ENCODE measurements at places on chromosomes 11 and 22. TPM values are rescaled to one million over a fixed set of nuclear protein-coding genes. Genes with fewer than 3 reads are reported as not detected.

DNA sequence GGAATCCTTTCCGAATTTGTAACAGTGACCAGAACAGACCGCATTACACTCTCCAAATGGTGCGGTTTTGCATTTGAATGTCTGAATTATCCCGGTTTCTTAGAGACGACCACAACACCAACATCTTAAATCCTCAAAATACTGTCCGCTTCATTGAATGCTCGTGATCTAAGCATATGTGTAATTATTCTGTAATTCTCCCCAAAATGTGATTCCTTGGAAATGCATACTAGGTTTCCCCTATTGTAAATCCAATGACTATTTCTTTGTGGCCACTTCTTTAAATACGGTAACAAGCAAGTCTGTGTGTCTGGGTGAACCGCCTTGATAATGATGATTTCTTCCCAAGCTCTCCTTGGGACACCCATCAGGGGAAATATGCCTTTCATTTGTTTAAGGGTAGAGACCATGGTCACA is 87.3 kb upstream of the DBX1 start:
- DNase-seq = peak; percentile 83

DLG2 gene
- total RNA-seq = 14.4 TPM

ARL2 gene
- total RNA-seq = 131 TPM

OR4C11 gene
- not detected for total RNA-seq

DNA sequence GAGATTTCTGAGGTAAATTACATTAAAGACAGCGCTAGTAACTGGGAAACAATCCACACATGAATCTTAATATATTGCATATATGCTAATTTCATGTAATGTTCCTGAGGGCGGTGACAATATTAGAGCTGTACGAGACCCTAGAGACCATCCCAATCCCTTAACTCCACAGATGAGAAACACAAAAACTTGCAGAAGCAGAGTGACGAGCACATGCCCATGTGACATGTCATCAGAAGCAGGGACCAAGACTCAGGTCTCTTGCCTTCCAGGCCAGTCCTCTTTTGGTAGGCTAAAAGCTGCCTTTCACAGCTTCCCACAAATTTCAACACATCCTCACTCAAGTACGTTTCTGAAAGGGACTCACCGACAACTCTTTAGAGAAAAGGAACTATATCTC is 11.8 kb downstream of the MAPK1 start:
- no peak for DNase-seq

DNA sequence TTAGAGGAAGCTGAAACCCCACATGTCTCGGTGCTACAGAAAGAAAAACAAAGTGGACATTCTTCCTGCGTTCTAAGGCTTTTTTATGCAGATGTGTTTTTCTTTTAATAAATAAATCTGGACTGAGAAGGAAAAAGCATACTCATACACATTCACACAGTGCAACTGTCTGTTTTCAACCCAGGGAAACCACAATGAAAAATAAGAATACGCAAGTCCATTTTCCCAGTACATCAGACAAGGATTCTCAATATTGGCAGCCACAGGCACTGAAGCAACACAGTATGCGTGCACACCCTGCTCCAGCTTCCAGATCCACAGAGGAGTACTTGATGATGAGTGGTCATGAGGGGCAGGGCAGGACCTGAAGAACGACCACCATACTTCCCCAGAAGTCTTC is 86.9 kb downstream of the ETS1 start:
- DNase-seq = no peak

DNA sequence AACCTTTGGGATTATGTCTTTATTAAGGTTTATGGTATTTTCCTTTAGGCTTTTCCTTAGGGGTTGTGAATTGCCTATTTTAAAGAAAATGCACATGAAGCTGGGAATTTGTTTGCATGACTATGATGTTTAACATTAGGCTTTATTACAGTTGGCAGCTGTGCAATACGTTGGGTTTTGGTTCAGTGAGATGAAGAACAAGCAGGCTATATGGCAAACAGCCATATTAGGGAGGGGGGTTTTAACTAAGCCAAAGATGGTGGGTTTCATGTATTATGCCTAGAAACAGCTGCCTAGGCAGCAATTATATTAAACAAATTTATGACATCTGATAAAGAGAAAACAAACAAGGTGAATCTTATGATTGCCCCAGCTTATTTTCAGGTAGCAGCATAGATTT is 880.8 kb downstream of the FAM181B start:
- peak; percentile 18 for DNase-seq

DNA sequence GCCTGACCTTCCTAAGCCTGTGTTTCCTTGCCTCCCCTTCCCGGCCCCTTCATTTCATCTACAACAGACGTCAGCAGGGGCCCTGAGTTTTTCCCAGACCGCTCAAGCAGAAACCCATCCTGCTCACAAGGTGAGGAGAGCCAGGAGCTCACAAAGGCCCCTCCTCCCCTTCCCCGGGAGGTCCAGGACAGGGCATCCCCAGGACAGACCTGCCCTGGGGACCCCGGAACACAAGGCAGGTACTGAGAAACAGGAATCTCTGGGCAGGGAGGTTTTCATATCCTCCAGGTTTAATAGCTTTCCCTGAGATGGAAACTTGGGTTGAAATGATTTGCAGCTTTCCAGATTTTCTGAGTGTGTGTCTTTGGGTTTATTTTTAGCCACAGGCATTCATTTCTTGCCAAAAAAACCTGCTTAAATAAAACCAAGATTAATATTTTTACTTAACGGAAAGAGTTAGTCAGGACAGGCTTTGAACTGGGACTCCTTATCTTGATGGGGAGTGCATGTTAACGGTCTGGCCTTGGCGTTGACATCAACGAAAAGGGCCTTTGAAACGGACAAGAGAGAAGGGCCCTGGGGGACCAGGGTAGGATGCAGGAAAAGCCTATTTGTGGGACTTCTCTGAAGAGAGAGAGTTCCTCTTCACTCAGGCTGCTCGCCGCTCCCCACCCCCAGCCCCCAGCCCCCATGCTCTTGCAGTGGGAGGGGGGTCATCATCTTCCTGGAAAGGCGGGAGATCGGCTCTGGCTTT is 38.5 kb downstream of the TIMP3 start:
- DNase-seq = peak; percentile 85

PVALB gene
- total RNA-seq = 12.5 TPM

DNA sequence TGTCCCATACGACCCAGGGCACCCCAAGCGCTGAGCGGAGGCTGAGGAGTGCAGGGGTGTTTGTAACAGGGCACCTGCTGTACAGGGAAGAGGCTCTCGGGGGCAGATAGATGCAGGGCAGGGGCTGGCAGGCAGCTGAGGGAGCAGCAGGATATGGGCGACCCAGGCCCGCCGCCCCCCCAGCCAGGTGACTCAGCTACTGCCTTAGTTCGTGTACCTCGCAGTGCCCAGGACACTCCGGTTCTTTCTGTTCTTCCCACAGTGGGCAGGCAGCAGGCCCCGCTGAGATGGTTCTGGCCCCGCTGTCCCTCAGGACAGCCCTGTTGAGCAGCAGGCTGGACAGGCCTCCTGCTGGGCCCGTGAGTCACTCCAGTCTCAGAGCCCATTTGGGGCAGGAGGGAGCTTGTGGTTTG is 16.2 kb downstream of the PHLDA2 start:
- no peak for DNase-seq

LDHAL6A gene
- total RNA-seq = not detected

- no peak for DNase-seq
Observed at GRCh38 chr11:59199546-59200422, 12.9 kb downstream of the MPEG1 start.

ROBO4 gene
- 23.3 TPM for total RNA-seq

- DNase-seq = no peak
Observed at GRCh38 chr11:32437495-32438345, 2.4 kb upstream of the WT1 start.

GRCh38 chr22:45905326-45905923 is 71.5 kb downstream of the WNT7B start:
- no peak for DNase-seq

PHLDA2 gene
- total RNA-seq = 1.9 TPM

DNA sequence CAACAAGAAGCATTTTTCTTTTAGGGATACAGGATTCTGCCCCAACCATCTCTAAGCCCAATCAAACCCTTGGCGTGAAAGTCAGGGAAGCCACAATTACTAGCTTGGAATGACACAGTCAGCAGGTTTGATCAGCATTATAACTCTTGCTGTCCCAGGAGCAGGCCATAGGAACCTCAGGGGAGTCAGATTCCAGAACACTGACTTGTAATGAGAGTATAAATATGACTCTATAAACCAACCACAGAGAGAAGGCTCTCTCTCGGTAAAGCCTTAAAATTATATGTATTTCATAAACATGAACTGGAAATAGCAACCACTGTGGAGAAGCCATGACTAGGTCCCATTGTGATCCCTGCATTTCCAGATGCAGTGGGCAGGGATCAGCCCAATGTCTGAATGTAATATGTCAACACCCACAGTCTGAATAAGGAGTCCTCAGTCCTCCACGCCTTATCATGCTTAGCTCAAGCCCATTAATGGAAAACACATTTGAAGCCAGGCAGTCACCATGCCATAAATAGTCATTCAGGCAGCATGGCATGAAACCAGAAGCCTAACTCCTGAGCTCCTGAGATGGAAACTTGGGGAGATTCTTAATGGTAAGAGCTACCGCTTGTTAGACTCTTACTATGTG is 99.1 kb upstream of the MTNR1B start:
- DNase-seq = no peak

FAM111B gene
- 12.0 TPM for total RNA-seq

DNA sequence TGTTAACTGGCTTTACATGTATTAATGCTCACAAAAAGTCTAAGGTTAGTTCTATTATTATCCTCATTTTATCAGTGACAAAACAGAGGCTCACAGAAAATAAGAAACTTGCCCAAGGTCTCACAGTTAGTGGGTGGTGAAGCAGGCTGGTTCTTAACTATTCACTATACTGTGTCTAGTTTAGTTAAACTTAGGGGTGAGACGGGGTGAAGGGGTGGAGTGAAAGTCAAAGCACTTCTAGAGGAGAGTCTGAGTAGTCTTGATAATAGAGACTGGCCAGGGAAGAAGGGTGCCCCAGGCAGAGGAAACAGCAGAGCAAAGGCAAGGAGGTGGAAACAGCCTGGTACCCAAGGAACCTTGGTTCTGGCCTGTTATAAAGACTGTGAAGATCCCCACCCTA is 4.0 kb downstream of the ASCC2 start:
- no peak for DNase-seq

CEP126 gene
- 4.2 TPM for total RNA-seq

DNA sequence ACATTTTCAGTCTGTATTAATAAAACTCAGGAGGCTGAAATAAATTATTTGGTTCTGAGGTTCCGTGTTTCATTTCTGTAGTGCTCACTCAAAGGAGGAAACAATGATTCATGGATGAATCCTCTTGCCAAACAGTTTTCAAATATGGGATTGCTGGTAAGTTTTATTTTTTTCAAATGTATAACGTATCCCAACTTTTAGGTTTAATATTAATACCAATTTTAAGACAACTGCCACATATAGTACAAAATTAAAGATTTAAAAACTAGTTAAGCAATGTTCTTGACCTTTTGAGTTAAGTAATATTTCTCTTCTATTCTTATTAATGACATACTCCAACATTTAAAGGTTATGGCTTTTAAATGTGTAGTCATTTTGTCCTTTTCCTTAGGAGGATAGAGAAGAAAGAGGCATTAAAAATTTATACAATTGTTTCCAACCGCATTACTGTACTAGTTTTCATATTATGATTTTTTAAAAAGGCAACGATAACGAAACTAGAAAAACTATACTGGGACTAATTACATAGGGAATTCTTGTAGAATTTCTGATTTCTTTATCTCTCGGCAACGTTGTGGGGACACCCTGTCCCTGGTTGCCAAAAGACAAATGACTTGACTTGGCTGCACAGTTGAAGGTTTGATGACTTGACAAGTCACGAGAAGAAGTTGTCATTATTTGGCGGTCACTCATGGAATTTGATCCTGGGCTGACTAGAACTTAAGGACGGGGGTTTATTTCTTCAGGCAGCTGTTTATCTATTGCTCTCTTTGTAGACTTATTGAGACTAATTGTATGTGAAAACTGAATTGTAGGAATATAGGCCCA is 69.1 kb upstream of the ADSL start:
- DNase-seq = peak; percentile 27

DNA sequence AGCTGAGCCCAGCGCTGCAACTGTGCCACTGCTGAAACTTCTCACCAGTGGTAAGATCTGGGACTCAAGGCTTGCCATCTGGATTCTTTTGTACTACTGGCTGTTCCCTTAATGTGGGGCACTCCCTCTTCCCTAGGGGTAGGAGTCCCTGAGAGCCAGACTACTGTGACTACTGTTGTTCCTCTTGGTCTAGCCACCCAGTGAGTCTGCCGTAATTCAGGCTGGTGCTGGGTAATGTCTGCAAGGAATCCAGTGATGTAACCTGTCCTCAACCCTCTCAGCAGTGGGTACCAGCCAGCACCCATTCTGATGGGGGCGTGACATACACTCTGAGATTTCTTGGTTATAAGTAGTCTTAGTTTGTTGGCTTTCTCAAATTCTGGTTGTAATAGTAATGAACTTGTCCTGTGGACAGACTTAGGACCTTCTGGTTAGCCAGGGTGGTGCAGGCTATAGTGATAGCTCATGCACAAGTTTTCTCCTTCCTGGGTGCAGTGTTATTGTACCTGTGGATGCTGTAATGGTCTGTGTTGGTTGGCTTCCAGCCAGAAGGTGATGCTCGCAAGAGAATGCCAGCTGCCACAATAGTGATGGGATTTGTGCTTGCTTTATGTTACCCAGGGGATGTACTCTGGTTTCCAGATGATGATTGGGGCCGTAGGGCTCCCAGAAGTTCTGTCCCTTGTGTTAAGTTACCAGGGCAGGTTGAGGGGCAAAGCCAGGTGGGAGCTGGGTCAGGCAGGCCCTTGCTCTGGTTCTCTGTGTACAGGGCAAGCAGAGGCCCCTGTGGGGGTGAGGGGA is 65.5 kb downstream of the ARHGAP42 start:
- no peak for DNase-seq

GRCh38 chr11:98230678-98231077 is 790.1 kb upstream of the CNTN5 start:
- no peak for DNase-seq

SLC37A2 gene
- 3.9 TPM for total RNA-seq

GRCh38 chr11:103420593-103420992 is 311.4 kb downstream of the DYNC2H1 start:
- DNase-seq = no peak

- DNase-seq = no peak
Observed at GRCh38 chr11:93000511-93001476, 31.3 kb downstream of the MTNR1B start.

CATSPERZ gene
- not detected for total RNA-seq

DNA sequence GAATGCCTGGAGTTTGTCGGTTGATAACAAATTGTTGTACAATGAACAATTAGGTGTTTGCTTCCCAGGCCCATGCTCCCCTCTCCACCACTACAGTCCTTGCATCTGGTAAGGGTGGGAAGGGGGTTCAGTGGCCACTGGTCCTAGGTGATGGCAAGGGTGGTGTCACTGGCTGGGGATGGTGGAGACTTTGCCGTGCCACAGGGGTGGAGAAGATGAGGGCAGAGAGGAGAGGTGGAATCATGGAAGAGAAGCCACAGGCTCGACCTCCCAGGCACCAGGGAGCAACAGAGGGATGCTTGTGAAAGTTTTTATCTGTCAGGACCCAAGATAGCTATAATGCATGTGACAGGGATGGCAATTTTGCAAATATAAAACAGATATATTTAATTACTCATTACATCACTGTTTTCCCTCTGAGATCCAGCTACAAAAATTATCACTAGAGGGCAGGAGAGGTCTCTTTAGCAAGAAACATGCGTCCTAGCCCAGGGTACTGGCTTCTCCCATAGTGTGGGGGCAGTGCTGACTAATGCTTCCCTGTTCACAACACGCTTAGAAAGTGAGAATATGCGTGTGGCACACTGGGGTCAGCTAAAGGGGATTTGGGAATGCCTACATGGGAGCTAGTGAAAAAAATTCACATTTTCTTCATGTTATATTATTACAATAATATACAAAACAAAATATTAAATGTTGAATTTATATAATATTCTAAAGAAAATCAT is 49.0 kb upstream of the AMPD3 start:
- peak; percentile 88 for DNase-seq

- DNase-seq = no peak
Observed at GRCh38 chr22:26767351-26768155, 110.2 kb downstream of the MIAT start.
